ENCODE measurements at places on chromosomes 3 and 15.

DNA sequence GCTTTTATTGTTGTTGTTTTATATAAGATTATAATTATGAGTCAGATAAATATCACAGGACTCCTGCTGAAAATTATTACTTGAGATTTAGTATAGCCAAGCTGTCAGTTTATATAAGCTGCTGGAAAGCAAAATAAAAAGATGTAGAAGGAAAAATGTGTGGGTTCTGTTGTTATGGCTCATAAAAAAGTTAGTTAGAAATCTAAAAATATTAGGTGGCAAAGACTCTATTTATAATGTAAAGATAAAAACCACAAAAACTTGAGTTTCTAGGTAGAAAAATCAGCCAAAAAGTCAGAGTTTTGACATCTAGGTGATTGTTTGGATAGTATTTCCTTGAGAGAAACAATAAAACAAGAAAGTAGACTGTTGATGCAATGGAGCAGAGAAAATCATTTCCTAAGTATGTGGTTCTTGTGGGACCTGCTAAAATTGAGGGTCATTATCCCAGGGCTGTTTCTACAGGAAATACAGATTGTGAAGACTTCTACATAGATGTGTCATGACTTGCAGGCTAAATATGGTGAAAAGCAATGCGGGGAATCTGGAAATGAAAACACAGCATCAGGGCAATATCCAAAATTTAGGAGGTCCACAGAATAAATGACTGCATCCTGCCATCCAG lies 1109.6 kb upstream of the CADM2 start:
- no peak for DNase-seq

DNA sequence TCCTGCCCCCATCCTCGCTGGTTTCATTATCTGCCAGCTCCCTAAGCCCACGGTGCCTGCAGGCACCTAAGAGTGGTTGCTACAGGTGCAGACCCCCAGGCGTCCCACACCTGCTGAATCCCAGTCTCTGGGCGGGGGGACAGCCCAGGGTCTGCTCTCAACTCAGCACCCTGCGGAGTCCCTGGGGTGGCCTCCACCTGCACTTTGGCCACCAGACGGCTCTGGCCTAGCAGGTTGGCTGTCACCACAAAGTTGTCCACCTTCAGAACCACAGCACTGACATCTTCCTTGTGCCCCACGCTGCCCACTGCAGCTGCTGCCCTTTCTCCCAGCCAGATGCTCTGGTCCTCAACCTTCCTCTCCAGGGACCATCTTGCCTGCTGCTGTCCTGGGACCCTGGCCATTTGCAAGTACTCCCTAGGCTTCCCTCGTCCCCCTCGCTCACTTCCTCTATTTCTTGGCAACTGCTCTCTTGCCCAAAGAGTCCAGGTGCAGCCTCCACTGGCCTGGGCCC lies 34.9 kb upstream of the SNRPA1 start:
- DNase-seq: no peak

DNA sequence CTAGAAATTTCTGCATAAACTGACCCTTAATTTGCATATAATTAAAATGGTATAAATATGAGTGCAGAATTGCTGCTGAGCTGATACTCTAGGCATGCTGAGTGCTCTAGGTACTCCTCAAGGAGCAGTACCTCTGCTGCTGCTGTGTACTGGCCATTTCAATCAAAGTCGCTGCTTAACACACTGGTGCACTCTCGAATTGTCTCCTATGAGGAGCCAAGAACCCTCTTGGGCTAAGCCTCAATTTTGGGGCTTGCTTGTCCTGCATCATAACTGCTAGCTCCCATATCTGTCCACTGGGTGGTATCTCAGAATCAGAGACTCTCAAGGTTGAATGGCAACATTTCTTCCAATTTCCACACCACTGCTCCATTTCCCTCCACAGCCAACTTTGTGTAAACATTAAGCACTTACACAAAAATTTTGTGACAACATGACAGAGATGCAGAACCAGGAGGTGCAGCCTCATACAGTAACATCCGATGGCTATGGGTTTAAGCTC lies 82.5 kb downstream of the XXYLT1 start:
- DNase-seq: no peak

DNA sequence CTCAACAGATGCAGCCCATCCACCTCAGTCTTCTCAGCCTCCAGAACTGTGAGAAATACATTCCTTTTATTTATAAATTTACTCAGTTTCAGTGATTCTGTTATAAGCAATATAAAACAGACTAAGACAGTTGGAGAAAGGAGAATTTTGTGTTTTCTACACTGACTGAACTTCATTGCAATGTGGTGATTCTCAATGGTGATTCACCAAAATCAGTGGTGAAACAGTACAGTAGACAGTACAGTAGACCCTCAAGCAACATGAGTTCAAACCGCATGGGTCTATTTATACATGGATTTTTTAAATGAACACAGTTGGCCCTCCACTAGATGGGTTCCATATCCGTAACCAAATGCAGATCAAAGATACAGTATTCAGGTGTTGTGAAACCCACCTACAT lies 403.1 kb upstream of the TGFBR2 start:
- DNase-seq: no peak

- no peak for DNase-seq
Measured at GRCh38 chr3:141454054-141454453, 32.8 kb upstream of the RASA2 start.

Data from CD4-positive, alpha-beta T cell treated with Interleukin-15 for 1 hour (primary cell).